Stimulated activated CD4-positive, alpha-beta T cell treated with anti-CD3 and anti-CD28 coated beads, Interleukin-1b, Interleukin-23, amount 100 ng/mL, for 1 hour (primary cell): ENCODE measurements at places on chromosomes 6 and 20.

GRCh38 chr20:4190792-4191519, 175.6 kb upstream of the RNF24 start:
- DNase-seq = no peak

GRCh38 chr6:340991-341827, 48.9 kb downstream of the DUSP22 start:
- no peak for DNase-seq

DNA sequence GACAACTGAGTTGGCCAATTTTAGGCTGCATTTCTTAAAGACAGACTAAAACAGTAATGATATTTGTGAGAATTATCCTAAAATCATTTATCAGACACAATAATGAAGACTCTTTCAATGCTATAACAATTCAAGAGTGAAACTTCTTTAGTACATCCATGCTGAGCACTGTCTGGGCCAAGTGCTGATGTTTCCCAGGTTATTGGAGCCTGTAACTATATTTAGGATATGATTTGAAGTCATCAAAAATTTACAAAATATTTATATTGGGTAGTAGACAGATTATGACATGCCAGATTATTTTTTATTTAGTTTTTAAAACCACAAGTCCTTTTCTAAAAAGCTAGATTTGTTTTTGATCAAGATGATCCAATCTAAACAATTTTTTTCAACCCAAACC, 45.1 kb downstream of the FHL5 start:
- DNase-seq = no peak

DNA sequence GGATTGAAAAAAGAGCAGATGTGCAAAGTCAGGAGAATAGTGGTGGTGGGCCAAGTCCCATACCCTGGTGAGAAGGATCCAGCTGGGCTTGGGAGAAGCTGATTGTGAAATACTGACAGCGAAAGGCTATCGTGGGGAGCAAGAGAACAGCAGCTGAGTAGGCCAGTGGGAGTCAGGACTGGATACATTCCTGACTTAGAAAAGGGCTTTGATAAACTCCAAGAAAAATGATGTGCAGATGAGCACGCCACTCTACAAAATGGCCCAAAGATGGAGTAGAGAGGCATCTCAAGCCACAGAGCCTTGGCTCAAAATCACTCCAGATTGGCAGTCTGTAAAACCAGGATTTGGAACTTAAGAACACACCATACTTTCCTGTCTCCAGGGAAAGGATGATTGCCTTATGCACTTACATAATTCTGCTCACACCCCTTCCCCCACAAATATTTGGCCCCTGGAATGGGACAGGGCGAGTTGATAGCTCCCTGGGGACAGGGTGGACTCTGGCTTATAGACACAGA, 578.7 kb downstream of the MAFB start:
- no peak for DNase-seq

GRCh38 chr6:30640481-30640880, 6.5 kb upstream of the C6orf136 start:
- DNase-seq = no peak

GRCh38 chr6:108592371-108593337, 31.9 kb downstream of the FOXO3 start:
- DNase-seq = no peak

DNA sequence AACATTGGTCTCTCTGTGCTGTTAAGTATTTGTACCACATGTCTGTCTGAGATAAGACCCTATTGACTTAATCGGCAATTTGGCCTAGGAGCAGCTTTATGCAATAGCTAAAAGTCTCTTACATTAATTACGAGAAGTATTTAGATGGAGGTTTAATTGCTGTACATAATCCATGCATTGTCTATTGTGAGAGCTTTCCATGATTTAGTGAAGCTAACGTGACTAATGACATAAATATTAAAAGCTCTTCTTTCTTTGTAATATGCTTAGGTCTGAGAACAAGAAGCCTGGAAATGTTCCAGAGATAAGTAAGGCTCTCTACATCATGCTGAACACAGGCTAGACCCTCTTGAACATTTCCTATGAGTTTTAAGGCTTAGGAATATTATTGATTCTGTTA, 32.7 kb upstream of the FAM83B start:
- DNase-seq = no peak

DNA sequence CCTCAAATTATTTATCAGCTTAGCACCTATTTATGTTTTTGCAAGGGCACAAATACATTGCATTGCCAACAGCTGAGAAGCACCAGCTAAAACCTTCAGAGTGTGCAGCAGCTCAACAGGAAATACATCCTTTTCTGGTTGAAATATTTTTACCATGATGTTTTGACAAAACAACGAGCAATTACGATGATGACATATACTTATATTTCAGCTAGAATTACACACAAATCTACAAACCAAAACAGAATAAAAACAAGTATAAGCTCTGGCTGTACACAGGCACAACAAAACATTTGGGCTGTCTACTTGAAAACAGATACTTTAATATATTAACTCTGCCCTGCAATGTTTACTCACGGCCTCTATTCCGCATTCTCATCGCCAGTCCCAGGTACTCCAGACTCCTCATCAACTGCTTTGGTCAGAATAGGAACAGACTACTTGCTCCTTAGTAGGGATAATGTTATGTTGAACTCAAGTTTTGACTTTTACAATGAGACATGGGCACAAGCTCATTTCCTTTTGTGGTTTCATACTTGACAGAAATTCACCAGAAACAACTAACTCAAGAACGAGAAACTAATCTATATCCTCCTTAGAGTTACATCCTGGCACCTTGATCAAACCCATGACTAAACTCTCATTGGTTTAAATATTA, 377.6 kb downstream of the ESR1 start:
- no peak for DNase-seq

DNA sequence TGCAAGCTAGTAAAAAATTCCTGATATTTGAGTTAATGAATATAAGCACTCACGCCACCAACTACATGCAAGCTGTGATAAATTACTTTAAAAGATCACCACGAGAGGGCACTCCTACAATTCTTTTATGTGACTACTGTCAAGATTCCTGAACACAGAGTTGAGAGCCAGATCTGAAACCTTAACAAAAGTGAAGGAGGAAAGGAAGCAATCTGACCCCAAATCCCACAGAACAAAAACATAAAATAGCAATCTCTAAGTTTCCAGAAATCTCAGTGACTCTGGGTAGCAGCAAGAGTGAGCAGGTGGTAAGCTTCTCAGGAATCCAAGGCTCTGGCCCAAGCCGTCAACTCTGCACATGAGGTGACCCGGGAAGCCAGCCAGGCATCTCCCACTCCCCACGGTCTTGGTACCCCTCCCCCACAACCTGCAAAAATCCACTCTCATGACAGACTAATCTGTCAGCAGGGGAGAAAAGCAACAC, 55.1 kb downstream of the STAU1 start:
- DNase-seq = no peak

DNA sequence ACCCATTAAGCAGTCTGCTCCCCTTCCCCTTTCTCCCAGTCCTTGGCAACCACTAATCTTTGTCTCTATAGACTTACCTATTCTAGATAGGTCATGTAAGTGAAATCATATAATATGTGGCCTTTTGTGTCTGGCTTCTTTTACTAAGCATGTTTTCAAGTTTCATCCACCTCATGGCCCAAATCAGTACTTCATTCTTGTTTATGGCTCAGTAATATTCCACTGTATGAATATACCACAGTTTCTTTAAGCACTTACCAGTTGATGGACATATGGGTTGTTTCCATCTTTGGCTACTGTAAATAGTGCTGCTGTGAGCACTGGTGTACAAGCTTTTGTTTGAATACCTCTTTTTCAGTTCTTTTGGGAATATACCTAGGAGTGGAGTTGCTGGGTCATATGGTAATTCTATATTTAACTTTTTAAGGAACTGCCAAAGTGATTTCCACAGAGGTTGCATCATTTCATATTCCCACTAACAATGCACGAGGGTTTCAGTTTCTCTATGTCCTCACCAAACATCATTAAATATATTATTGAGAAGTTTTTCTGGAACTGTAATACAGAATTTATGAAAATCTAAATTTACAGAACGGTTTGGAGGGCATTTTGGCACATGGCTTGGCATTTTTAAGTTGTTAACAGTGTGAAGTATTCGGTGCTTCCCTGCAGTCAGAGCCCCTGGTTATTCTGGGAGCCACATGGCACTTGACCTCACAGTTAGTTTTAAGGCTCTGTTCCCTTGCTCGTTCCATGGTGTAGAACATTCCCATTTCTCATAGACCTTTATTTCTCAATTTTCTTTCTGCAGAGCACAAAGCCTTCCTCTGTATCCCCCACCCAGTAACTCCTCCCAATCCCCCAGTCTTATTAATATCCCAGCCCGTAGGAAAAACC, 27.0 kb upstream of the DTNBP1 start:
- DNase-seq = no peak

GRCh38 chr6:157602521-157603295, 220.3 kb upstream of the SNX9 start:
- no peak for DNase-seq
